ENCODE measurements at places on chromosomes 1 and 21.
A peak's percentile ranks its signal among the peaks of the same experiment; 100 is the strongest.

GRCh38 chr1:90993245-90993644, 28.6 kb downstream of the ZNF644 start:
- no peak for DNase-seq

GRCh38 chr1:184597650-184598357, 156.9 kb downstream of the EDEM3 start:
- DNase-seq = no peak

GRCh38 chr1:96387785-96388184, 333.8 kb upstream of the PTBP2 start:
- DNase-seq = no peak

GRCh38 chr1:113662101-113662500, 97.2 kb downstream of the PHTF1 start:
- no peak for DNase-seq

DNA sequence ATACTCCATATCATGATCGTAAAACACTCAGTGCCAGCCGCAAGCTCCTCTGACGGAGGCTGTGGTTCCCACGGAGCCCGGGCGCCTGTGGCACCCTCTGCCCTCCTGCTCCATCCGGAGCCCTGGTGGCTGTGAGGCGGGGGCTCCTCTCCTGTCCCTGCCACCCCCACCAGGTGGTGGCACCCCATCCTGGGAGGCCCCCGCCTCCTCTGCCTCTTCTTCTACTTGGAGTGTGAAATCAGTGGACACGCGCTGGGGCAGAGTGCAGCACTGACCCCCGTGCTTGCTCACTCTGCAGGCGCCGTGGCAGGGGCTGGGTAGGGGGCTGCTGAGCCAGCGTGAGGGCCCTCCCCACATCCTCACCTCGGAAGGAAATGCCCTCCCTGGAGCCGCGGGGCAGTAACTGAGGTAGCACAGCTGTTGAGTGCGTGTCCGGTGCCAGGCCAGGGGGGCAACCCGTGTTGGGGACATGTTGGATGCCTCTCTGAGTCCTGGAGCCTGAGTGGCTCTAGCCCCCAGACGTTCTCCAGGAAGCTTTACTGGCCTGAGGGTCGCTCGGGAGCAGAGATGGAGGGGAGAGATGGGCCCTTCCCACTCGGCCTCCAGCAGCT, 58.7 kb upstream of the ABCG1 start:
- DNase-seq = no peak

GRCh38 chr21:37331411-37331810, 35.2 kb upstream of the DYRK1A start:
- no peak for DNase-seq

DNA sequence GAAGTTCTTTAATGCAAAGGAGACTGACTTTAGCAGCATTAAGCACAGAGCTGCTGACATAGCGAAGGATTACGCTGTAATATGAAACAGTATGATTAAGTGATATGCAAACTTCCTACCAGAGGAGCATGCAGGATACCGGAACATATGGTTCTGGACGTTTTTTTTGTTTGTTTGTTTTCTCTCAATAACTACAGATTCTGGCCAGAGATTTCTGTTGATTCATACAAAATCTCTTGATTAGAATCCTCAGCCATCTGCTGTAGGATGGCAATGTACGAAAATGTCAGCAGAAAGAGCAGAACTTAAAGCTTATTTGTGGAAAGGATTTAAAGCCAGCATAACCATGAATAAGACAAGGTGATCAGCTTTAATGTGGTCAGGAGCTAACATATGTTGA, 970.7 kb downstream of the KCNT2 start:
- no peak for DNase-seq

GRCh38 chr1:36256558-36257374, 32.5 kb downstream of the THRAP3 start:
- DNase-seq = no peak

- no peak for DNase-seq
These were observed 28.1 kb downstream of the IL23R start for GRCh38 chr1:67194209-67194863.

DNA sequence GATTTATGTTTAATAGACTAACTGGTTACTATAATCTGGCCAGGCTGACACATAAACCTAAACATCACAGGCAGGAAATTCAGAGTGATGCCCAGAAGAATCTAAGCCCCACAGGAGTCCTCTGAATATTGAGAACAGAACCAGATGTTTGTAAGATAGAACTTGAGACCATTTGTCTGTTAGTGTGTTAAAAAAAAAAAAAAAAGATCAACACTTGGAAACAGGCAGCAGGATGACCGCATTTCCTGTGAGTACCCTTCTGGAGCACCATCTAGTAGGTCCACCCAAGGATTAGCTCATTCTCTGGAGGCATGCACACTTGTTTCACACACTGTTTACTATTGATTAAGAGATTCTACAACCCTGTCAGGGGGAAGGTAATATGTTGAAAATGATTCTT, 111.4 kb upstream of the VANGL1 start:
- no peak for DNase-seq

DNA sequence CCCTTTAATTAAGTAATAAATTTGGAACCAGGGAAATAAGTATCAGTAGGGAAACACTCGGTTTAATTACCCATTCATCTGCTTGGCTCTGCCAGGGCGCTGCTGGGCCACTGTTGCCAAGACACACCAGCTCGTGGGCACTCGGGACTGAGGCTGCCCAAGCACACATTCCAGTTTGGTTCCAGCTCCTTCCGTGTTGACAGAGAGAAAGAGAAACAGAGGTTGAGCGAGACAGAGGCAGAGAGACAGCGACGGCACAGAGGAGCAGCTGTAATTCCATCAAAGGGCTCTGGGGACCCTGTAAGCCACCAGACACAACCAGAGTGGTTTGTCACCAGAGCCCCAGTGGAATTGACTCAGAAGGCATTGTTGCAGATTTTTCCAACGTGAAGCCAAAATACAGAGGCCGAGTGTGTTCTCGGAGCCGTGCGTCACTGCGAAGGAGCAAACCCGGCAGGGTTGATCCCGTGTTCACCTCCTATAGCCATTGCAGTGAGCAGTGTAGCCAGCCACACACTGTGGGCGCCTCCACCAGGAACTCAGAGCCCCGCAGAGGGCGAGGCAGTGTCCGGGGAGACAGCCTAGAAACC, 33.5 kb downstream of the SYF2 start:
- DNase-seq = no peak

DNA sequence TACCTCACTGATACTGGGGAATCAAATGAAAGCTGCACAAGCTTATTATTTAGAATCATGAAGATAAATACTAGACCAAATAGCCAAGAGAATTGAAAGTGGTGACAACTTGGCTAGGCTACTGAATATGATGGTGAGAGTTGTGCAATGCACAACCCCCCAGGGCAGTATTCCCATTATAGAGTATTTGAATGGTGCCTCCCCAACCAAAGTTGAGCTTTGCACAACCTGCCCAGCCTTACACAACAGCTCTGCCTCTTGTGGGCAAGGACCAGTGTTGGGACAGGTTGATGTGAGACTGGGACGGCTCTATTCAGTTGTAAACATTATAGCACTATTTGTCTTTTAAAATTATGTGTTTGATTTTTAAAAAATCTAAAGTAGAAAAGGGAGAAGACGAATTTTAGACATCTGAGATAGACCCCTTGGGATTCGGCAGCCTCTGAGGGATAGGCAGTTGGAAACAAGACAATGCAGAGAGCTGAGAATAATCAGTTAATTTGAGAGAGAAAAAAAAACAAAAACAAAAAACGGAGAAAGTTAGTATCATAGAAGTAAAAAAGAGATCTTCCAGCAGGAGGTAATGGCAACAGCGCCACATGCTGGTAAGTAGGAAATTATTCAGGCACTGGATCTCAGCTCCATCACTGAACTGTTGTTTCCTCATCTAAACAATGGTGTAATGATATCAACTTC, 91.0 kb upstream of the KCNA3 start:
- DNase-seq = peak; percentile 26

DNA sequence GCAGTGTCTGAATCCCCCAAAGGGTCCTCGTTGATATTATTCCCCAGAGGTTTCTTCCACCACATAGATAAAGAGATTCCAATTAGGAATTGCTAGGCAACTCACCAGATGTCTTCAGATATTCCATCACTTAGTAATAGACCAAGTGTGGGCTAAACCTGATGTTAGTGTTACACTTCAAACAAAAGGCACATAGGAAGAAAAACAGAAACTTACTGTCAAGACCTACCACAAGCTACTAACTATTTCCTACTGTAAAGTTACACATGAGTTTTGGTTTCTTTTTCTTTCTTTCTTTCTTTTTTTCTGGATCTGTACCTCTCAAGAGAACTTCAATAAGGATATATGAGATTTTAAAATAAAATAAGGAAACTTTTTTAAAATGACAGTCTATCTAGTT, 879.1 kb upstream of the NEGR1 start:
- DNase-seq = no peak

DNA sequence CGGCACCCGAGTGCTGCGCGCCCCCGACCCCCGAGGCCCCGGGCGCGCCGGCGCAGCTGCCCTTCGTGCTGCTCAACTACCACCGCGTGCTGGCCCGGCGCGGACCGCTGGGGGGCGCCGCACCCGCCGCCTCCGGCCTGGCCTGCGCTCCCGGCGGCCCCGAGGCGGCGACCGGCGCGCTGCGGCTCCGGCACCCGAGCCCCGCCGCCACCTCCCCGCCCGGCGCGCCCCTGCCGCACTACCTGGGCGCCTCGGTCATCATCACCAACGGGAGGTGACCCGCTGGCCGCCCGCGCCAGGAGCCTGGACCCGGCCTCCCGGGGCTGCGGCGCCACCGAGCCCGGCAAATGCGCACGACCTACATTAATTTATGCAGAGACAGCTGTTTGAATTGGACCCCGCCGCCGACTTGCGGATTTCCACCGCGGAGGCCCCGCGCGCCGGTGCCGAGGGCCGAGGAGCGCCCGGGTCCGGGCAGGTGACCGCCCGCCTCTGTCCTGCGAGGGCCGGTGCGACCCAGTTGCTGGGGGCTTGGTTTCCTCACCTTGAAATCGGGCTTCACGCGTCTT, 49.0 kb downstream of the SIM2 start:
- no peak for DNase-seq

GRCh38 chr1:205429762-205430695, 8.2 kb upstream of the LEMD1 start:
- no peak for DNase-seq

DNA sequence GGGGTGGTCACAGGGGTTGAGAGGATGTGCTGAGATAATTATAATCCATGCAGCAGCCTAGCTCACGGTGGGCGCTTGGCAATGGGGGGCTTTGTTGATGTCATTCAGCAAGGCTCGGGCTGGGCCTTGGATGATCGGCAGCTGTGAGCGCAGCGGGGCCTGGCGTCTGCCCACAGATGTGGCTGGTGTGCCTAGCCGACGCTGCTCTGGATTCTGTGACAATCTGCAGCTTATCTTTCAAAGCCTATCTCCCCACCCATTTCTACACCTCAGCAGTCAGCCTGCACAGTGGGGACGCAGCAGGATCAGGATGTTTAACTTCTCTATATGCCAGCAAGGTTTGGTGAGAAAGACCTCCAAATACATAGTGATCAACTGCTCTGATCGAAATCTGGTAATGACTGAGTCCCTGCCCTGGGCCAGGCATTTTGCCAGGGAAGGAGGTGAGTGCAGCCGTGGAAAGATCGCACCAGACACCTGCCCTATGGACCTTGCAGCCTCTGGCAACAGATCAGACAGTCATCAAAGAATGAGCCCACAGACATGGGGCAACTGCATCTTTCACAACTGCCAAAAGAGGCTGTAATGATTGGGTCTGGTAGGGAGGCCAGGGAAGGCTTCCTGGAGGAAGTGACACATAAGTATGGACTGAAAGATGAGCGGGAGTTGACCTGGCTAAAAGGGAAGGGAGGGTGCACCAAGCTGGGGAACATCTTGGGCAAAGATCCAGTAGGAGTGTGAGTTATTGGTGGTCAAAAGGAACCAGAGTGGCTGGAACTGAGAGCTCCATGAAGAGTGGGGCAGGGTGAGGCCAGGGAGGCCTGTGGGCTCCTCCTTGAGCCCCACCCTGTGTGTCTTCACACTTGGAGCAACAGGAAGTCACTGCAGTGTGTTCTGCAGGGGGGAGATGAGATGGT, 35.3 kb downstream of the EPHB2 start:
- DNase-seq = no peak

- DNase-seq = peak; percentile 2
These were observed 135.9 kb downstream of the TM2D1 start for GRCh38 chr1:61588736-61589672.

DNA sequence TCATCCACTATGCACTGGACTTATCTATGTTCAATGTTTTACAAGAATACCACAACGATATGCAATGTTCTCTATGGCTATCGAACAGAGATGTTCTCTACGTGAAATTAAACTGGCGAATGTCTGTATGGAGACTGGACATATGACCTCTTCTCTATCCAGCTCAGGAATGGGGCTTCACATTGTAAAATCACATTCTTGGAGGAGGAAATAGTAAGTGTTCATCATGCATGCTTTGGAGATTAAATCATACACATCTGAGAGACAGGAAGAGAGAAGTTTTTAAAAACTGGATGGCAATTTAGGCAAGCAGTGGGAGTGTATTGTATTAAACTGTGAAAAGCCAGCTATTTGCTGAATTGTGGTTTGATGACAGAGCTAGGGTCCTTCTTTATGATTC, 47.9 kb upstream of the RGL1 start:
- DNase-seq = no peak

DNA sequence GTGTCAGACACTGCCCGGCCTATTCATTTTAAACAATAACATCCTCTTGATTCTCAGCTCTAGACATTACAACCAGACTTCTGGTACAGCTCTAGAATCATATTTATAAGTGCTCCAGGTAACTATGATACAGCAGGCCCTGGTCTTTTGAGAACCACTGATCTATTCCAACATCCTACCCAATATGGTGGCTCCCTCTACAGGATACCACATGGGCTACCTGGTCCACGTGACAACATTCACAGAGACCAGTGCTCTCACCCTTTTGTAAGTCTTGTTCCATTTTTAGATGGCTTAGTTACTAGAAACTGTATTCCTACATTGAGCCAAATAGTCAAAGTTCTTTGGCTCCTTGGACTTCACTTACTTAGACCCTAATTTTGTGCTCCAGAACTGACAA, 102.9 kb downstream of the PTPN14 start:
- DNase-seq = no peak

DNA sequence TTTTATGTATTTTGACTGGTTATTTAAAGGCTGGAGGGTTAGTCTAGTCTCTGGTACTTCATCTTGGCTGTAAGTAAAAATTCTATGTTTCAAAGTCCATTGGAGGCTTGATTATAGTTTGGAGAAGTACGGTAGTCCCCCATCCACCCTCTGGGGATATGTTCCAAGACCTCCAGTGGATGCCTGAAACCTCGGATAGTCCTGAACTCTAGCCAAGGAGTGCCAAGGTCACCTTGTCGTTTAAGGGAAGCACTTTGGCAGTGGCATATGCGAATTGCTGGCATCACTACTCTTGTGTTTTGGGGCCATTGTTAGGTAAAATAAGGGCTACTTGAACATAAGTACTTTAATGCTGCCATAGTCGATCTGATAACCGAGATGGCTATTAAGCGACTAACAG, 18.4 kb downstream of the CDC73 start:
- DNase-seq = no peak

- DNase-seq = no peak
These were observed 26.4 kb downstream of the SORT1 start for GRCh38 chr1:109371341-109371739.

GRCh38 chr21:41832596-41833496, 46.3 kb downstream of the PRDM15 start:
- no peak for DNase-seq
